Hematopoietic multipotent progenitor cell (in vitro differentiated cells): ENCODE measurements at places on chromosomes 2 and 18.

GRCh38 chr2:222257645-222258044 lies 41.2 kb downstream of the PAX3 start:
- no peak for DNase-seq

DNA sequence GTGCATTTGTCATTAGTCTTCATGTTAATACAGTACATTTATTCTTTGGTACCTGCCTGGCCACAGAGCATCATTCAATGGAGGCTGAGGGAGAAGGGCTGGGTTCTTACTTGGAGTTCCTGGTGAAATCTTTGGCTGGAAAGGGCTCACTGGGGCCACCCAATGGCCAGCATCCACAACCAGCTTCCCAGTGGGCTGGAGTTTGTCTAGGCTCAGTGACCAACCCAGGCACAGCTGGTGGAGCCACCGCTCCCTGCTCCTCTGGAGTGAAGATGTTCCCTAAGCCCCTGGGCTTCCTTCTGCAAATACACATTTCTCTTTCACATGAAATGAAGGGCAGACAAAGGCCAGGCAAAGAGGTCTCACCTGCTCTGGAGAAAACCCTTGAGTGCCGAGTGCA lies 34.4 kb downstream of the EHD3 start:
- no peak for DNase-seq

GRCh38 chr2:219627103-219628100 lies at the start of gene SLC4A3:
SLC4A3 (plus strand) TSS chr2:219627630; CDS start chr2:219627993, 363 bp downstream.
- peak; percentile 16 for DNase-seq

DNA sequence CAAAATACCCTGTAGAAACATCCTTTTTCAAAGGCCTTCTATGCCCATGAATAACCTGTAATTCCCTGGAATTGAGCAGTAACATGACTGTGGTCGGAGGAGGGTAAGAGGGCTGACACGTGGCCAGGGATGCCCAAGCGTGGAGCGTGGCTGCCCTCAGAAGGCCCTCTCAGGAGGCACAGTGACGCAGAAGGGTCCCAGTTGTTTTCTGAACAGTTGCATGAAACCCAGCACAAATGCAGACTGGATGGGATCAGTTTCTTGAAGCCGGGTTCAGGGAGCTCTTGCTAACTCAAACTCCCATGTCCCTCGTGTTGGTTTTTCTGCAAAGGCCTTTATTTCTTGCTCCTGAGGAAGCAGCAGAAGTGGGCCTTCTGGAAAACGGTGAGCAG lies 237.0 kb downstream of the ALPK2 start:
- no peak for DNase-seq

DNA sequence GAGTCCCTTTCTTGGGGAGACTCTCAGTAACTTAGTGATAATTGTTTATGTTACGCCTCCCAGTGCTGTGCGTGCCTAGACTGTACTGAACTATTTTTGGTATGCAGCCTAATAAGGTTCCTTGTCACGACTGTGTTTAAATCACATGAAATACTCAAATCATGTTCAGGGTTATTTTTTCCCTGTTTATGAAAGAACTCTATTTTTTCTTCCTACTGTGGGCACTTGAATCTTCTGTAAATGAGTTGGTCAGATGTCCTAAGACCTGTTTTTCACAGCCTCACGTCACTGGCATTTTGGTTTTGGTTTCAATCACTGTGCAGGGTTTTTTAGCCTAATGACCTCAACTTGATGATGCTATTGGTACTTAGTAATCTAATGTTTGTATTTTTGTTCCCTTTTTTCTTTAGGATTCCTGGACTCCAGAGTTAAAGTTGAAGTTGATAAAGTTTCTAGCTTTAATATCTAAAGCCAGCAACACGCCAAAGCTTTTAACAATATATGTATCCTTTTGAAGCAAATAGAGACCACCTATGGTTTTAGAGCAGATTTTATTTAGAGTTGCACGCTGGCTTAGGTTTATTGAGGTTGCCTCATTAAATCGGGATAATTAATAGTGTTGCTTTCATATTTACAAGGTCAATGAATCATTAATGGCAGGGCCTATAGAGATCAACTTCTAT lies 24.0 kb downstream of the ARMC9 start:
- no peak for DNase-seq

- DNase-seq = no peak
Measured at GRCh38 chr2:96687266-96687665, 44.7 kb downstream of the FER1L5 start.

- no peak for DNase-seq
Measured at GRCh38 chr18:37552286-37552685, 13.3 kb downstream of the CELF4 start.

GRCh38 chr2:137096693-137097092 lies 331.3 kb downstream of the THSD7B start:
- DNase-seq = no peak

DNA sequence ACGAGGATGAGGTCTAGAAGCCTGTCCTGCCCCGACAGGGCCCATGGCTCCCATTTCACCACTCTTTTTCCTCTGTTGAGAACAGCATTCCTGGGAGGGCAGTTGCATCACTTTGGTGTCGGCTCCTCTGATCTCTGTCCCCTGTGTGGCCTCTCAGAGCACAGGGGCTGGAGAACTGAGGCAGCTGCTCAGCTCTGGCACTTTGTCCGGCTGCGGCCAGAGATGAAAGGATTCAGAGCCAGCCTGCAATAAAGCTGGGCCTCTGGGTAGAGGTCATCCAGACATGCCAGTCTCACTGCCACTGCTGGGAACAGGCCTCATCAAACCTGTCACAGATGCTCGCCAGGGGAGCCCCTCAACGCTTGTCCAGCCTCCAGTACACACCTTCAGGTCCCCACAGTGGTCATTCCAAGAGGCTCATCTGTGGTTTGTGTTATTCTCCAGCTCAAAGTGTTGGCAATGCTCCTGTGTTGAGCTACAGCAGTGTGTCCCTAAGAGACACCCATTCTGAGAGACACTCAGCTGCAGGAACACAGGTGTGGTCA lies 13.1 kb upstream of the ROCK2 start:
- no peak for DNase-seq

DNA sequence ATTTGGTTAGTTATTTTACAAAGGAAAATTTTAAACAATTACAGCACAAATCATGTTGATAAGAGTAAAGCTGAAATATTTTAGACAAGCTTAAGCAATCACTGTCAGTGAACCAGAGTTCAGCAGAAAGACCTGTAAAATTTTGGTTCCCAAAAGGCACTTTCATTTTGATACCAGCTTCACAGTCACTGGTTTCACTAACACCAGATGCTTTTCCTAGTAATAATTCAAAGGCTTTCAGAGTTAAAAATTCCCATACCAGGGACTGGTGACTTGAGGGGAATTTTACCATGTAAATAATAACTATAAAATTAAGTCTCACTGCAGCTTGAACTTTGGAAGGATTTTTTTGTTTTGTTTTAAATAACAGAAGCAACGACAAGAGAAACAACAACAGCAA lies 102.3 kb upstream of the CD302 start:
- DNase-seq = no peak
